AML-193 (cell line): ENCODE measurements at places on chromosomes 6 and 20.

DNA sequence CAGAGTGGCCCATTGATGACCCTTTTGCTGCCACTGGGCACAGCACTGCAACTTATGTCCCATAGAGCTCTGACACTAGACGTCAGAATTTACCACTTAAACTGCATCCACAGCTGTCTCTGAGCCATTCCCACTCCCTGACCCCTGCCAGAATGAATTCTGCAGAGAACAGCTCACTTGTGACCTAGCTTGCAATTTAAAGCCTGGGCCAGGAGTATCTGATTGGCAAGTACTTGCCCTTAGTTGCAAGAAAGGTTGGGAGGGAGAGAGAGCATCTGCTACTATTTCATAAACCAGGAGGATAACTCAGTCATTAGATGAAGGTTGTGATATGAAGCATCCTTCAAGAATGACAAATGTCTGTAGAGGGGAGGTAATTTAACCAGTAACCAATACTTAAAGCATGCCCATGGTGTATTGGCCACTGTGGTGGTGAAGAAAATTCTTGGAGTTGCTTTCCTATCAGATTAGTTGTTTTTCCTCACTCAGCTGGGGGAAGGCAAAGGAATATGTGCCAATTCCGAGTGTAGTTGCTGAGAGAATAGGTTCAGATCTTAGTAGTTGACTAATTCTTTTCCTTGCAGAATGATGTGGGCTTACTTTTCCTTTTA, 46.5 kb downstream of the IL22RA2 start:
- no peak for DNase-seq

DNA sequence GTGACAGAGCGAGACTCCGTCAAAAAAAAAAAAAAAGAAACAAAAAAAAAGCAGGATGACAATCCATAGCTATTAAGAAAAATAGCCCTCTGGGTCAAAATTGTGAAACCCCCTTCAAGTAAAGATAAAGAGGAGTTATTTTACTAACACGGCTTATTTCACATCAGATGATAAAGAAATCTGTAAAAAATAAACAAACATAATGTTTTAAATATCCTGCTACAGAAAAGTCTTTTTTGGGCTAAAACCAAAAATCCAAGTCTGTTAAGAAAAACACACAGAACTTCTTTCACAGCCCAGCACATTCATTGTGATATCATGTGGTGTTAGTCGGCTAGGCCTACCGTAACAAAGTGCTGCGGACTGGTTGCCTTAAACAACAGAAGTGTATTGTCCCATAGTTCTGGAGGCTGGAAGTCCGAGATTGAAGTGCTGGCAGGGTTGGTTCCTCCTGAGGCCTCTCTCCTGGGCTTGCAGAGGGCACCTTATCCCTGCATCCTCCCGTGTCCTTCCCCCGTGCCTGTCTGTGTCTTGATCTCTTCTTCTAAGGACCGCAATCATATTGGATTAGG, 239.2 kb upstream of the TAB2 start:
- DNase-seq = no peak

- no peak for DNase-seq
Measured at GRCh38 chr20:2911200-2911599, 37.9 kb downstream of the PTPRA start.

GRCh38 chr20:35235881-35236280, 9.4 kb downstream of the MMP24 start:
- DNase-seq = no peak

DNA sequence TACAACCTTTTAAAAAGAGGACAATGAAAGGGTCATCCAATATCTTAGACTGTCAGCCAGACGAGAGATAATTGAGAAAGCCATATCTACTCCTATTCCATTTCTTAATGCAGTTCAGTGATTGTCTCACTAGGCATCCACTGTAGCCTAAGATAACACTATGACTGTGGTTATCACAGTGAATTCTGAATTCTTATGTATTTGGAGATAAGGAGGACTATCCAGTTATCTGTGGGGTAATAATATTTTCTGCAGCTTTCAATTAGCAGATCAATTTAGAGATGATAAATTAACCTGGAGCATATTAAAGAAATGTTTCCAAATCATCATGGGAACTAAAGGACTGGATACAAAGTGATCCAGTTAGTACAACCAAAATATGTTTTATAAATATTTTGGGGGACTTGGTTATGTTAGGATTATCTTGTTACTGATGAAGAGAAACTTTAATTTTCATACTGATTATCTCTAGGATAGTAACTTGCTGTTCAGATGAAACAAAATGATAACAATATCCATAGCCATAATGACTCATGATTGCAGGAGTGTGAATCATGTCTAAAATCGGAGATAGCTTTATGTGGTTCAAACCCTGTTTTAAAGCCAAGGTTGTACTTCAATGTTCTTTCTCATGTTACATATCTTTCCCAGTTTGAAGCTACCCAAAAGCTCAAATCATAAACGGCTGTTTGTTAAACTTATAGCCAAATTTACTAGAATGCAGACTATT, 1152.0 kb downstream of the HACE1 start:
- no peak for DNase-seq

DNA sequence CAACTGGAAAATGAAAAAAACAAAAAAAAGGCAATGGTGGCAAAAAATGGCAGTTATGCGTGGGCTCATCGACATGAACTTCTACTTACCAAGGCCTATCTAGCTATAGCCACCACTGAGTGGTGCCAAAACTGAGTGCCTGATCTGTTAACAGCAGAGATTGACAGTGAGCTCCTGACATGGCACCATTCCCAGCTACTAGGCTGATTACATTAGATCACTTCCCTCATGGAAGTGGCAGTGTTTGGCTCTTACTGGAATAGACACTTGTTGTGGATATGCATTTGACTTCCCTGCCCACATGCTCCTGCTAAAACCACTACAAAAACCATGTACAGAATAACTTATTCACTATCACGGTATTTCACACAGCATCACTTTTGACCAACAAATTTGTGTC, 216.1 kb upstream of the SGK1 start:
- DNase-seq = no peak

- DNase-seq = no peak
Measured at GRCh38 chr20:57090590-57091560, 175.6 kb downstream of the BMP7 start.

- no peak for DNase-seq
Measured at GRCh38 chr6:111646942-111647341, 41.3 kb upstream of the TRAF3IP2 start.

DNA sequence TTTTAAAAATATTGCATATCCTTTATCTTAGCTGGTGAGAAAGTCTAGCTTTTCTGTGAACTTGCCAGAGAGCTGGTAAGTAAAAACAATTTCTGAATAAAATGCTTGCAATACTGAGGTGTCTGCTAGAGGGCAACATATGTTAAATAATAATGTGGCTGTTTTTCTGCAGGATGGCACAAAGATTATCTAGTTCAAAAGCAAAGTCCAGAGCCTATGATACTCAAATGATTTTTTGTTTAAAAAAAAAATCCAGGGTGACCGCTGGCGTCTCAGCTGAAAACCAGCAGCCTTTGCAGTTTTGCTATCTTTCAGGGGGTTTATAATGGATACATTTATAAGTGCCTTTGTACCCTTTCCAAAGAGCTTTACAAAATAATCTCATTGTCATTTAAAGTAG, 194.9 kb downstream of the PHACTR1 start:
- DNase-seq = peak; percentile 80

DNA sequence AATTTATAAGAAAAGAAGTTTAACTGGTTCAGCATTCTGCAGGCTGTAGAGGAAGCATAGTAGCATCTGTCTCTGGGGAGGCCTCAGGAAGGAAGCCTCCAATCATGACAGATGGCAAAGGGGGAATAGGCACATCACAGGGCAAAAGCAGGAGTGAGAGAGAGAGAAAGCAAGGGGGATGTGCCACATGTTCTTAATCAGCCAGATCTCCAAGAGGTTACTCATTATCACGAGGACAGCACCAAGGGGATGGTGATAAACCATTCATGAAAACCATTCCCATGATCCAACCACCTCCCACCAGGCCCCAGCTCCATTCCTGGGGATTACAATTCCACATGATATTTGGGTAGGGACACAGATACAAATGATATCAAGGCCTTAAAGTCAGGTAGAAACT, 217.5 kb upstream of the TCF21 start:
- no peak for DNase-seq

GRCh38 chr6:63724721-63725120, 89.1 kb downstream of the PHF3 start:
- DNase-seq = no peak

- no peak for DNase-seq
Measured at GRCh38 chr20:58116505-58116904, 111.9 kb downstream of the ANKRD60 start.

DNA sequence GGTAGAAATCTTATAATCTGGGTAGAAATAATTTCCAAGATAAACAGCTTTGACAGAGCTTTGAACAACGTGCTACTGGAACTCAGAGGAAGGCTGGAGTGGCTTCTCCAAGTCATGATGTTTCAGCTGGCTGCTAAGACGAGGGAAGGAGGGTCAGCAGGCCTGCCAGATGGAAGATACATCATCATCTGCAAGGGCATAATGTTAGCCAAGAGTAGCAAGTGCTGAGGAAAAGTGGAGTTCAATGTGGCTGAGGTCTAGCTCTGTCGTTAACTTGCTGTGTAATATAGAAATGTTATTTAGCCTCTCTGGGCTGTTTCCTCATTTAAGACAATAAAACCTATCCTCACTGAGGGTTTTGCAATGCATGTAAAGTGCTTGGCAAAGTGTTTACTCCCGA, 35.1 kb downstream of the RGS17 start:
- no peak for DNase-seq

DNA sequence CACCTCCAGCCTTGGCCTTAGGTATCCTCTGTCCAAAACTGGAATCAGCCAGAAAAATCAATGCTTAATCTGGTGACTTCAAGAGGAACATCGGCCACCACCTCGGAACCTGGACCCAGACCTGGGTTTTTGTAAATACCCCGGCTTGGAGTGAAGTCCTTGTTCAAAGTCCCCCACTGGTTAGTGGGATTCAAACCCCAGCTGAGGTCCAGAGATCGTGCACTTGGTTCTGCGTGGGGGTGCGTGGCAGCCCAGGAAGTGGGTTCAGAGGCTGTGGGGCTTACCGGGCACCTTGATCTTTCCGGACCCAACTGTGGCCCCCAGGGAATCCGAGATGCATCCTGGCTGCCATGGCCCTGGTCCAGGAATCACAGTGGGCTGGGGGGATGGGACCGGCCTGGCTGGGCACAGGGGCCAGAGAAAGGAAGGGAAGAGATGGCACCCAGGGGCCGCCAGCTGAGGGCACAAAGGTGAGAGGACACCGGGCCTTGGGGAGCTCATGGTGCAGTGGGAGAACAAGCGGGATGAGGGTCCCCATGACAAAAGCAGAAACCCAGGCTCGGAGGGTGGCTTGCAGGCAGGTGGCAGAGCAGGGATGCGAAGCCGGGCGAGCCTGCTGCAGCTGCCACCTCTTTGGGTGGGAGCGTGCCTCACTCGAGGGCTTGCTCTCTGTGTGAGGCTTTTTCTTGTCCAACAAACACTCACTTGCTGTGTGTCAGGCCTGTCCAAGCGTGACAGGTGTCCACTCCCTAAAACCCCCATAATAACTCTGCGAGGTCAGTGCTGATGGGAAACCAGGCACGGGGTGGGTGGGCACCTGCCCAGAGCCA, 27.7 kb downstream of the ZBP1 start:
- no peak for DNase-seq

DNA sequence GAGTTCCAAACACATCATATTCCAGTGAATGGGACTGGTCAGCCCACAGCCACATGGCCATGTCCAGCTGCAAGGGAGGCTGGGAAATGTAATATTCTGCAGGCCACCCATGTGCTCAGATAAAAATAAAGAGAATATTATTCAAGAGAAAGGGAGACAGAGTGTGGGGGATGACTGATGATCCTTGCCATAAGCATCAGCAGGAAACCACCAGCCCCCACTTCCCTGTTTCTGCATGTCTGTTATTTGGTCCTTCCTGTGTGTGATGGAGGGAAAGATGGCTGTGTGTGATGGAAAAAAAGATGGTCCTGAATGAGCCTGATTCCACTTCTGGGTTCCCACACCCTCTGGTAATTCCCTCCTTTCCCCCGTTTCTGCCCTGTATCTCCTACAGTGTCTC, 13.1 kb upstream of the RSPO4 start:
- no peak for DNase-seq

DNA sequence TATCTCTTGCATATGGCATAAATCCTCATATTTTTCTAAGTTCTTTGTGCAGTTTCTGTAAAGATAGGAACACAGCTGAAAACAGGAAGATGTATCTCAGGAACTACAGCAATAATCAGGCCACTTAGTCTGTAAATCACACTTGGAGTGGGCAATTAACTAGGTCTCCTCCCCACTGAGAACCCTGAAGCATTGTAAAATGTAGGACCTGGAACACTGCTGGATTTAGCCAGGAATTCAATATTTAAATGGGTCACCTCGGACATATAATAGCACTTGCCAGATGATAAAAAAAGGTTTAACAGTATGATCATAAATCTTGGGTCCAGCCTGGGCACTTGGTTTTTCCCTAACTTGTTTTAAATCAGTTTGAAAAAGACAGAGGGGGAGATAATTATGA, 155.0 kb downstream of the GRM1 start:
- no peak for DNase-seq

GRCh38 chr20:58976061-58976730, 4.9 kb upstream of the NELFCD start:
- DNase-seq = no peak

DNA sequence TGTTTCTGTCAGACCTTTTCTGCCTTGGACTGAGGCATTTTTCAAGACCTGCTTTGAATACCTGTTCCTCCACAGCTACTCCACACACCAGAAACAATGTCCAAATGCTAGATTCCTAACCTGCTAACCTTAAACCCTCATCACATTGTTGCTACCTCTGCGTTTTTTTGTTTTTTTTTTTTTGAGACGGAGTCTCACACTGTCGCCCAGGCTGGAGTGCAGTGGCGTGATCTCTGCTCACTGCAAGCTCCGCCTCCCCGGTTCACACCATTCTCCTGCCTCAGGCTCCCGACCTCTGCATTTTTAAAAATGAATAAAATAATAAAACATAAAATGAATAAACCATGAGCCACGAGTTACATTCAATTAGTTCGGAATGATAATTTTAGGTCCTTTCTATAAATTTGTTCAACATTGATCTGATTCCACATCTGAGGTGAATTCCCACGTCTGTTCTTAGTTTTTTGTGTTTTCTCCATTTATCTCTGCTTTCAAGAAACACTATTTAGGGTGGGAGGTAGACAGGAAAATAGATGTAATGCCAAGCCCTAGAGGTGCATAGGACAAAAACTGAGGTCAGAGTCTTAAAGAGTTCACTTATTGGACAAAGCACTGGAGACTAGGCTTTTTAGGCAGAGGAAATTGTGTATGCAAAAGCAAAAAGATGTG, 1.3 kb downstream of the C6orf89 start:
- DNase-seq = no peak

GRCh38 chr6:106473812-106474211, 113.3 kb downstream of the CRYBG1 start:
- DNase-seq = peak; percentile 49

GRCh38 chr6:129345890-129346289, 364.1 kb downstream of the ARHGAP18 start:
- DNase-seq = no peak

- no peak for DNase-seq
Measured at GRCh38 chr20:19874040-19874727, 116.1 kb downstream of the RIN2 start.

- no peak for DNase-seq
Measured at GRCh38 chr20:32806356-32806755, 13.4 kb upstream of the MAPRE1 start.

GRCh38 chr6:15365273-15365687, 119.4 kb downstream of the JARID2 start:
- peak; percentile 98 for DNase-seq

GRCh38 chr6:164098857-164099267, 684.3 kb downstream of the QKI start:
- no peak for DNase-seq
